ENCODE measurements at places on chromosomes 5 and 9.

GRCh38 chr5:7671381-7671993 is 179.4 kb downstream of the CFAP90 start:
- peaks cover 23% of the 10 kb centered on the region for H3K4me1 ChIP-seq
- H3K27me3 ChIP-seq, result no peaks in the 10 kb centered on the region

- H3K27me3 ChIP-seq, result no peaks in the 10 kb centered on the region
- no peak overlapping the region for H3K4me3 ChIP-seq
- H3K27ac ChIP-seq, result no peak overlapping the region
- DNase-seq, result no peak
Measured at GRCh38 chr5:103942587-103943186, 380.1 kb upstream of the NUDT12 start.

- DNase-seq, result no peak
- no peaks in the 10 kb centered on the region for H3K27me3 ChIP-seq
- H3K4me1 ChIP-seq, result peaks cover 71% of the 10 kb centered on the region
- no peak overlapping the region for H3K4me3 ChIP-seq
- peaks cover 4% of the 10 kb centered on the region for H3K36me3 ChIP-seq
- H3K27ac ChIP-seq, result no peak overlapping the region
Measured at GRCh38 chr5:76477061-76477460, 74.0 kb downstream of the IQGAP2 start.

- H3K4me1 ChIP-seq, result no peaks in the 10 kb centered on the region
- no peaks in the 10 kb centered on the region for H3K27me3 ChIP-seq
- H3K27ac ChIP-seq, result no peak overlapping the region
- no peak for DNase-seq
Measured at GRCh38 chr9:132651259-132651658, 18.5 kb downstream of the DDX31 start.

GRCh38 chr5:67257500-67257899 is 60.9 kb upstream of the CD180 start:
- H3K27me3 ChIP-seq, result no peaks in the 10 kb centered on the region
- H3K36me3 ChIP-seq, result no peaks in the 10 kb centered on the region
- no peak for DNase-seq
- H3K4me3 ChIP-seq, result no peak overlapping the region

- H3K27me3 ChIP-seq, result peaks cover 98% of the 10 kb centered on the region
- no peak overlapping the region for H3K4me3 ChIP-seq
- H3K27ac ChIP-seq, result no peak overlapping the region
- H3K4me1 ChIP-seq, result peaks cover 19% of the 10 kb centered on the region
Measured at GRCh38 chr5:80566711-80567259, 3.3 kb downstream of the ANKRD34B start.

- DNase-seq, result no peak
- H3K27ac ChIP-seq, result no peak overlapping the region
- H3K36me3 ChIP-seq, result peaks cover 20% of the 10 kb centered on the region
- H3K4me1 ChIP-seq, result peaks cover 5% of the 10 kb centered on the region
- H3K4me3 ChIP-seq, result no peak overlapping the region
- H3K27me3 ChIP-seq, result no peaks in the 10 kb centered on the region
Measured at GRCh38 chr9:137269231-137269772, 8.2 kb upstream of the TOR4A start.

DNA sequence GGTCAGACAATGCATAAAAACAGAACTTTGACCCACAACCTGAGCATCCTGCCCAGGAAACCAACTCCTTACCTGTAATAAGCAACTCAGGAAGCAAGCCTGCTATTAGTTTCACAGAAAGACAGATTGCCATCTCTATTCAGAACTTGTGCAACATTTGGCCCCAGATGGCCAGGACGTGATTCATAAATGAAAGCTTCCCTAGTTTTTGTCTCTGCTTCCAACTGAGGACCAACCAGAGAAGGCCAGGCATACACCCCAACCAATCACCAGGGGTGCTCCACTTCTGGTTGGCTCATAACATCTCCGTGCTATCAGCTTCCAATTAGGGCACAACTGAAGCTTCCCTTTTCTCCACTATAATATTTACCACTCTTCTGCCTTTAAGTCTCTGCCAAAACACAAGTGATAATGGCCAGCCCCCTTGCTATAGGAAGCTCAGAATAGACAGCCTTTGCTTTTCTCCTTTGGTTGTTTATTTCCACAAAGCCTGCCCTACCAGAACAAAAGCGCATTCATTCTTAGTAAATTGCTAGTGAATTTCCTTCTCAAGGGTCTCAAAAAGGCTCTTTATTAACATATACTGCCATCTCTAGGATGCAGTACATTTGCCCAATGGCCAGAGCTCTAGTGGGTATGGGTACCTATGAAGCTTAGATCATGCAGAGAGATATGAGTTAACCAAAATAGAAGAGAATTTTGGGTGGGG is 289.7 kb upstream of the DAP start:
- no peak for DNase-seq
- H3K4me1 ChIP-seq, result no peaks in the 10 kb centered on the region
- no peak overlapping the region for H3K27ac ChIP-seq

DNA sequence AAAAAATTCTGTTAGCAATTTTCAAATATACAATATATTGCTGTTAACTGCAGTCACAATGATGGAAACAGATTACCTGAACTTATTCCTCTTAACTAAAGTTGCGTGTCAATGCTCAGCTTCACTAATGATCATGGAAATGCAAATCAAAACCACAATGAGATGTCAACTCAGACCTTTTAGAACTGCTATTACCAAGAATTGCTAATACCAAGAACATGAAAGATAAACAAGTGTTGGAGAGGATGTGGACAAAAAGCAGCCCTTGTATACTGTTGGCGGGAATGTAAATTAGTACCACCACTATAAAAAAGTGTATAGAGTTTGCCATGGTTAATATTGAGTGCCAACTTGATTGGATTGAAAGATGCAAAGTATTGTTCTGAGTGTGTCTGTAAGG is 1409.7 kb upstream of the CDH18 start:
- no peak overlapping the region for H3K27ac ChIP-seq
- H3K4me3 ChIP-seq, result no peak overlapping the region
- no peak for DNase-seq
- H3K4me1 ChIP-seq, result peaks cover 4% of the 10 kb centered on the region
- no peaks in the 10 kb centered on the region for H3K27me3 ChIP-seq

DNA sequence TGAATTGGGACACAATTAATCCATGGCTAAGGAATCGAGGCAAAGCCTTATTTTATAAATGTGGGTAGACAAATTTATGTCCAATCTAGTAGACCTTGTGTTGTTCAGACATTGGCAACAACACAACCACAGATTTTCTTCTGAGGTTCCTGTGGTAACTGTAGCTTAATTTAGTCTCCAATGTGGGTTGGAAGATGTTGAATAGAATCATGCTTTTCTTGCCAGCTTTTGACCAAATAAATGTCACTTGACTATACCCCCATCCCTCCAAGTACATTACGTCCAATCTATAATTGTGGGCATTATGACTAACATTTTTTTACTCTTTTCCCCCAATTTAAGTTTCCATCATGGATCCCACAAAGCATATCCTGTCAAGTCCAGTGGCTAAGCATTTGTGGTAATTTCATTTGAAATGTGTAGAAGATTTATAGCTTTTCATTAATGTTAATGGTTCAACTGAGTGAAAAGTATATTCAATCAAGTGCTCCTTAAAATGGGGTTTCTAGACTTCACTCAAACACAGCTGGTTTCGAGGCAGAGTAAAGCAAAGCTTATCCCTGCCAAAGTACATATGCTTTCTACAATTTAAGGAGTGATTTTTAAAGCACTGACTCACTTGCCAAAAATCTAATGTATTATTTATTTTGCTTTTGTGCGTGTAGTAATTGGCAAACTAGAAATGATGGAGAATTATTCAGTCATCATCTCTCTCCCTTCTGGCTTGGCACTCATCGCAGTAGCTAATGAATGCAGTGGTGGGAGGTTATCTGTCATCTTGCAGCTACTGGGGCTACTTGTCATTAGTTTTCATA is 141.8 kb downstream of the FAM174A start:
- no peak for DNase-seq
- H3K27me3 ChIP-seq, result no peaks in the 10 kb centered on the region
- no peaks in the 10 kb centered on the region for H3K4me1 ChIP-seq
- H3K27ac ChIP-seq, result no peak overlapping the region
- no peak overlapping the region for H3K4me3 ChIP-seq
- H3K36me3 ChIP-seq, result no peaks in the 10 kb centered on the region

DNA sequence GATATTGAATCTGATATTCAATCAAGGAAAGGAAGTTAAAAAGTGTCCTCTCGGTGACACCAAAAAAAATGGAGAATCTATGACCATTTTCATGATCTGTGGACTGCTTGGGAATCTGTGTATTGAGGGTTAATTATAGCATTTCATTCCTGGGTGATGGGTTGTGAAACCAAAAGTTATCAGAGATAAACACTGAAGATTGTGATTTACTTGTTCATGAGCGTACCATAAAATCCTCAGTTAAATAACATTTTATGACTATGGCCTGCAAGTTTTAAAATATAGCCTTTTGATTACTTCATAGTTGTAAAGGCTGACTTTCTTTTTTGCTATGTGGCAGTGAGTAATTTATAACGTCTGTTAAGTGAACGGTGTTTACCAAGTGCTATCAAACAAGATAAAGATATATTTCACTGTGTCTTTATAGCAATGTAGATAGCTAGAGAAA is 267.9 kb upstream of the SEMA6A start:
- no peaks in the 10 kb centered on the region for H3K36me3 ChIP-seq
- peaks cover 16% of the 10 kb centered on the region for H3K4me1 ChIP-seq
- H3K27me3 ChIP-seq, result no peaks in the 10 kb centered on the region
- no peak for DNase-seq
- H3K27ac ChIP-seq, result no peak overlapping the region
- H3K4me3 ChIP-seq, result no peak overlapping the region

GRCh38 chr9:16198996-16199395 is 646.2 kb downstream of the CCDC171 start:
- no peaks in the 10 kb centered on the region for H3K36me3 ChIP-seq
- no peak overlapping the region for H3K4me3 ChIP-seq
- no peaks in the 10 kb centered on the region for H3K27me3 ChIP-seq
- peaks cover 8% of the 10 kb centered on the region for H3K4me1 ChIP-seq
- DNase-seq, result no peak
- no peak overlapping the region for H3K27ac ChIP-seq

DNA sequence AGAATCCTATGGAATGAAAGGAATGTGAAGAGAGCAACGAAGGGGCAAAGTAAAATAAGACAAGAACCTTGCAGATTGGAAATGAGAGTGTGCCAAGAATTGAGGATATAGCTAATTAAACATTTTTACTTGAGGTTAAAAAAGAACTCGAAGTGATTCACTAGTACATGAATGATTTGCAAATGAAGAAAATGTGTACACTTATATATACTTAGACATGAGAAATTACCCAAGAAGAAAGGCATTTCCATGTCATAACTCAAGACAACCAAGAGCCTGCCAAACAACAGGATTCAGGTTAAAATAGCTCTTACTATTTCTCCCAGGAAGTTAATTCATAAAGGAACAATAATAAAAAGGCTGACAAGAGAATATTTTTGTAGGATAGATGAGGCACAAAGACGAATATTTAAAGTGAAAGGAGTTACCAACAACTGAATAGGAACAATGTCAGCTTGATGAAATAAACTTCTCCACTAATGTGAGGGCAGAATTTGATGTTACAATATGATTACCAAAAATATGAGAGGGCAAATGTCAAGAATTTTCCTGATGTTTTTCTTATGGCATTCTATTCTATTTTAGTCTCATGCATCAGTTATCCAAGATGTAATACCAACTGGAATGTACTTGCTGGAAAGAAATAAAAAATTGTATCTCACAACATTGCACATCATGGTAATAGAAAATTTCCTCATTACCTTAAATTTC is 18.9 kb upstream of the NPR3 start:
- DNase-seq, result no peak
- H3K4me3 ChIP-seq, result no peak overlapping the region
- H3K27ac ChIP-seq, result no peak overlapping the region
- no peaks in the 10 kb centered on the region for H3K4me1 ChIP-seq

DNA sequence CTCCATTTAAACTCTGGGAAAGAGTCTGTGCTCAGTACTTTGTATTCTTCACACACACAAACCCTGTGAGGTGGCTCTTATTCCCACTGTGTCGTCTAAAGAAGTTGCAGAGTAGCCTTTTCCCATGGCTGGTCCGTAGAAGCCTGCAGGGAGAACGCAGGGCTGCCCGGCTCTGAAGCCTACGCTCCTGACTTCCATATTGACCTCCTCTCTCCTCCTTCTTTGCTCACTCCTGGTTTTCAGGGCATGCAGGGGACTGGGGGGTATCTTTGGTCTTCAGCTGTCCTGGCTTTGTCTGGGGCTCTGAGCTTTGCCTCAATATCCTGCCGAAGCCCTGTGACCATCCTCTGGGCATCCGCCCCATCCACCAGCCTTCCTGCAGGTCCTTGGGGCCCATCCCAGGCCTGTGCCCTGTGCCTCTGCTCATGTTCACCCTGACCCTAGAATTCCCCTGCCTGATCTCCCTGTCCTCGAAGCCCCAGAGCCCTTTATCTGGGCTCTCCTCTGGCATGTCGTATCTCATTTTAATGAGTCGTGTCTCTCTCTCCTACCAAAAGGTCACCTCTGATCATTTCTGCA is 83.8 kb upstream of the FSTL4 start:
- no peak overlapping the region for H3K27ac ChIP-seq
- DNase-seq, result no peak
- no peak overlapping the region for H3K4me3 ChIP-seq

GRCh38 chr5:72153551-72153950 is 46.3 kb downstream of the MAP1B start:
- H3K27ac ChIP-seq, result peak overlapping the region; percentile 61
- H3K27me3 ChIP-seq, result no peaks in the 10 kb centered on the region
- H3K4me1 ChIP-seq, result peaks cover 62% of the 10 kb centered on the region
- DNase-seq, result no peak
- H3K4me3 ChIP-seq, result no peak overlapping the region

GRCh38 chr9:38724754-38725153 is 4.8 kb upstream of the FAM240B start:
- no peak overlapping the region for H3K4me3 ChIP-seq
- H3K27ac ChIP-seq, result no peak overlapping the region
- no peaks in the 10 kb centered on the region for H3K27me3 ChIP-seq
- H3K4me1 ChIP-seq, result peaks cover 7% of the 10 kb centered on the region
- no peaks in the 10 kb centered on the region for H3K36me3 ChIP-seq

DNA sequence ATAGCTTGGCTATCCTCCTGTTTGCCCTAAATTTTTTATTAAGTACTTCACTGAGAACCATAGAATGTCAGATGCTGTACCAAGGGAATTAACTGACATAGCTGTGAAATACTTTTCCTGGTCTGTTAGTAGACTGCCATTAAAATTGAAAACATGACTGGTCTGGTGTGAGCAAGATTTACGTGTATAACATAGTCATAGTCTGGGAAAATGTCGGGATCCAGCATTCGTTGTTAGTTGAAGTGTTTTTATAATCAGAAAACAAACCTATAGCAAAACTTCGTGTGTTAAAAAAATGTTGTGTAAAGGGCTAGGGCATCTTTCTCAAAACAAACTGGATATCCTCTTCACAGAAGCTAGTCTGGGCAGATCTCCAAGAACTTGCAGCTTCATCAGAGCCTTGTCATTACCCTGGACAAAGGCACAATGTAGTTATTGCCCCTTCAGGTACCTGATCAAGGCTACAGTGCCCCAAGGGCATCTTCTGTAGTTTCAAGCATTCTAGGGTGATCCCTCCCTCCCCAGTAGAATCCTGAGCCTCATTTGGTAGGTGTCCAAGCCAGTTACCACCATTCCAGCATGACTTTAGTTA is 454.2 kb upstream of the SGCD start:
- DNase-seq, result no peak
- H3K27me3 ChIP-seq, result no peaks in the 10 kb centered on the region
- no peak overlapping the region for H3K27ac ChIP-seq
- no peaks in the 10 kb centered on the region for H3K4me1 ChIP-seq
- H3K4me3 ChIP-seq, result no peak overlapping the region
